ENCODE measurements at places on chromosomes 3 and 15. TPM values are rescaled to one million over a fixed set of nuclear protein-coding genes. Genes with fewer than 3 reads are reported as not detected.

CD96 gene
- polyA plus RNA-seq: 1.3 TPM

IGDCC3 gene
- polyA plus RNA-seq: 12.8 TPM

ATP10A gene
- polyA plus RNA-seq: 5.2 TPM

ST8SIA2 gene
- 6.7 TPM for polyA plus RNA-seq

LRRC57 gene
- 23.1 TPM for polyA plus RNA-seq

GPR149 gene
- polyA plus RNA-seq: not detected

CELF6 gene
- polyA plus RNA-seq: 5.2 TPM

CHRD gene
- 17.3 TPM for polyA plus RNA-seq

DVL3 gene
- polyA plus RNA-seq: 108 TPM

DNA sequence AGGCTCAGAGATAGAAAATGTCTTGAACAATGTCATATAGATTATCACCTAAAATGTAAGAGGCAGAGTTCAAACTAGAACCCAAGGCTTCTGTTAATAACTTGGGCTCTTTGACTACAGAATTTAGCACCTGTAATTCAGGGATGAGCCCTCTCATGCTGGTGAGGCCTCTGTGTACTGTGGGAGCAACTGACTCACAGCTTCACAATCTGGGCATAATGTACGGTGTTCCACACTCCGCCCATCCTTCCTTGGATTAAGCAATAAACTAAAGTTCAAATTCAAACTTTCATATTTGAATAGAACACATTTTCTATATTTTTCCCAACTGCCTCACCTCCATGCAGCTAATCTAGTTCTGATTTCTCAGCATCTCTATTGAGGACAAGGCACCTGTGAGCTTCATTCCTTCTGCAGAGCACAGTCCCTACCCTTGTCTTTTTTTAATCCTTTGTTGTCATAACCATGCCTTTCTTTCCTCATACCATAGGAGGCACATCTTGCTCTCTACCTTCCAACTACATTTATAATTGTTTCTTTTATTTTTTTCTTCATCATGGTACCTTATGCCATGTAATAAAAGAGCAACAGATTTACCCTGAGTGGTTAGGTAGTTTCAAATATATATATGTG is 392.1 kb downstream of the NLGN1 start:
- DNase-seq: no peak

DNA sequence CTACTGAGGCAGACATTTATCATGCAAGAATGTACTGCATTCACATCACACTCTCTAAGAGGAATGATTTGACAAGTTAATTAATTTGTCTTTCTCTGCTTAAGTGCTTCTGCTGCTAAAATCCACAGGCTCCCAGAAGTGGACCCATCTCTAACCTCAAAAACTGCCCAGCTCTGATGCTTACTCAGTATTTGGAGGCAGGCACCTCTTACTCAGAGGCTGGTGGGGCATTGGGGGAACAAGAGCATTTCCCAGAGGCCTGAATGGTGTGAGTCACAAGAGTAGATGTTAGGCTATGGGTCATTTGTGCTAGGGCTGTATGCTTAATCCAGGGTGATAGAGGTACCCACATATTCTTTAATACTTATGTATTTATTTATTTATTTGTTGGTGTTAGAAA is 34.4 kb upstream of the HCN4 start:
- DNase-seq: no peak

GRCh38 chr3:156674911-156675829 is 780 bp downstream of the TIPARP start:
- DNase-seq: no peak

DNA sequence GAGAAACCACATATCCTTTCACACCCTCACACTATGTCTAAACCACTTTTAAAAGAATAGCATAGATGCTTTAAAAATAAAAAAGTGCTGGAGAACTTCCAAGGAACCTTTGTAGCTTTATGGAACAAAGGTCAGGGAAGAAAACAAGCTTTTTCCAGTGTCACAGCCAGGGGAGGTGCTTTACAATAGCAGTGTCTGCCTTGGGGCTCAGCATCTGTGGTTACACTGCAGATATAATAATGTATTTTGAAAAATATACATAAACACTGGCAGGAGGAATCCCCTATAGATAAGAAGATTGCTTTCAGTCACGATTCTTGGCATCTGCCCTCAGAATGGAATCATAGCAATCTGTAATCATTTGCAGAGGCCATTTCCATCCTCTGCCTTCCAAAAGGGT is 362.4 kb upstream of the LRRC3B start:
- DNase-seq: no peak

GRCh38 chr15:88882785-88883184 is 12.6 kb downstream of the HAPLN3 start:
- no peak for DNase-seq

GRCh38 chr3:186184021-186184420 is 75.1 kb upstream of the ETV5 start:
- no peak for DNase-seq

DNA sequence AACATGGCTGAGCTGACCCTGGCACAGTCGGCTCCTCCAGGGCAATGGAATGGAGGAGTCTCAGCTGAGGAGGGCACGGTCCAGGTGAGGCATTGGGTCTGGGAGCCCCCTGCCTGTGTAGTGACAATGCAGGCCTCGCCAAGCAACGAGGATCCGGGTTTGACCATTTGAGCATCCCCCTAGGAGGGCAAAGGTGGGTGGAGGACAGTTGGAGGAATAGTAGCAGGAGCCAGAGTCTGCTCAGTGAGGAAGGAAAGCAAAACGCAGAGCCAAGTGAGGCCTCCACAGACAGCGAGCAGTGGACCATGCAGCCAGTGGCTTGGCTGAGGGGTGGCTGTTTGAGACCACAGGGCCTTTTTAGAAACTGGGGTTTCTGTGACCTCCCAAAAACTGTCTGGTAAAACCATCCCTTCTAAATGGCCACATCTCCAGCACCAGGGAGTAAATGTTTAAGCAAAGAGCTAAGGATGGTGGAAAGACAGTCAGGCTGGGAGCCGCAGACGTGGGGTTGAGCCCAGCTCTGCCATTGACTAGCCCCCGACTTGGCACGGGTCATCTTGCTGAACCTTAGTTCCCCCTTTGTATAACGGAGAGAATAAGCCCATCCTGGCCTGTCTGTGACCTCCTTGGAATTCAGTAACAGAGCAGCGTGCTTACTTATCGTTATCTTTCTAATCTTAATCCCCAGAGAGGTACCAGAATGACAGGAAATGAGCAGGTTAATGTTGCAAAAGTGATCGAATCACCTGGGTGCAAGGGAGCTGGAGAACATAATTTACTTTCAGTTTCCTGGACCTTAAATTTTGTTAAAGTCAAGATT is 46.8 kb downstream of the CMTM6 start:
- no peak for DNase-seq

- no peak for DNase-seq
Observed at GRCh38 chr3:28317438-28318022, 31.0 kb upstream of the ZCWPW2 start.

DNA sequence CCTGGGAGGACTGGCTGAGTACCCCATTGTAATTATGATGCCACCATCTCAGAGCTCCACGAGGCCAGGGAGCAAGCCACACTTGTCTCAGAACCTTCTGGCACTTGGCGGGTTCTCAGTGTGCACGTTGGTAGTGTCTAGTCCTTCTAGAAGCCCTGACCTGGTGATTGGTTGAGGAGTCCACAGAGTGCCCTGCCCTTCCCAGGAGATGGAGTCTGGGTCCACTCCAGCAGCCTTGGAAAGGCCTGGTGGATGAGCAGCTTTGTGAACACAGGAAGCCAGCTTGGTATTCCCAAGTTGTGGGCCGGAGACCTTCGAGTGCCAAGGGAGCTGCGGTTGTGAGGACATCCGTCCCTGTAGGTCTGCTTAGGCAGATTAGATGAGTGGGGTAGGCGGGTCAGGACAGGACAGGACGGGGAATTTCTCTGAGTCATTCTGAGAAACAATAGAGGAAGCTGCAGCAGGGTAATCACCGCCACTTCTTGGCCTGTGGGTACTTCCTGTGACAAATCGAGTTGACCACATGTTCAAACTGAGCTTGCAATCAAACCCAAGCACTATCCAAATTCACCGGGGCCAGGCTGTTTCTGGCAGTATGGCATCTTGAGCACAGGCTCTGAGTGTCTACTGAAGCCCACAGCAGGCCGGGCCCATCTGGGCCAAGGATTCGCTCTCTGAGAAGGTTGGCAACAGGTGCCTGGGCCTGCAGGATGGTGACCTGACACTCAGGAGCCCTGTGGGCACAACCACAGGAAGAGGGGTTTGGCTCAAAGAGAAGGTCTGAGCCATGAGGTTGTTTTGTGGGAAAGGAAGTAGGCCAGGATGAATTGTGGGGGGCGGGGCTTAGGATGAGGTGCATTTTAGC is 71.5 kb upstream of the PLXNA1 start:
- no peak for DNase-seq

DNA sequence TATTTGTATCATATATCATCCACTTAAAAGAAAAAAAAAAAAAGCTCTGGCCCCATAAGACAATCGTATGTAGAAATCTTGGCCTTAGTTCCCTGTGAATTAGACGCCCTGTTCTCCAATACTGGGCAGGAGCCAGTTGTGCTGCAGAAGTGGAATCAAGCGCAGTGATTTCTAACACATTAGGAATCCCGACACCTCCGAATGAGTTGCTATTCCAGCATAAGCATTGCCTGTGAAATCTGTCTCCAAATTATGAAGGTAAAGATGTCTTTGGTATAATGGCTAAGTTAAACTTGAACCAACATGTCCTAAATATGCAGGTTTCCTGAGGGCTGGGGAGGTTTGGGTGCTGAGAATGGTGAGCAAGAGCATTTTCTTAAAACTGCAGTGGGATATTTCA is 199.4 kb upstream of the ARRDC4 start:
- no peak for DNase-seq

DNA sequence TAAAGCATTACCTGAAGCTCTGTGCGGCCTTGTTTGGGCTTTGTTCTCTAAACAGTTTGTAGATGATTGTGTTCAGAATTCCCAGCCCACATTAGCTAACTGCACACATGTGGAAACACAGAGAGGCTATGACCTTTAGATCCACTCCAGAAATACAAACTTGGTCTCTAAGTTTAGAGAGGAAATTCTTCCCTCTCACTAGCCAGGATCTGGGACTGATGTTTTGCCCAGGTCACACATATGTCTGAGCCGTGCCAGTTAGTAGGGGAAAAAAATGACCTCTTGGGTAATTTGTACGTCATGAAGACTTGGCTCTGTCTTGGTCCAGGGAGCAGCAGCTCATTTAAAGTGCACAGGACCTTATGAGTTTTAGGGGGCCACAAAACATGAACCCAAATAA is 223.1 kb downstream of the RBMS3 start:
- no peak for DNase-seq

GRCh38 chr15:86877171-86877631 is 797.5 kb downstream of the AGBL1 start:
- DNase-seq: no peak

DNA sequence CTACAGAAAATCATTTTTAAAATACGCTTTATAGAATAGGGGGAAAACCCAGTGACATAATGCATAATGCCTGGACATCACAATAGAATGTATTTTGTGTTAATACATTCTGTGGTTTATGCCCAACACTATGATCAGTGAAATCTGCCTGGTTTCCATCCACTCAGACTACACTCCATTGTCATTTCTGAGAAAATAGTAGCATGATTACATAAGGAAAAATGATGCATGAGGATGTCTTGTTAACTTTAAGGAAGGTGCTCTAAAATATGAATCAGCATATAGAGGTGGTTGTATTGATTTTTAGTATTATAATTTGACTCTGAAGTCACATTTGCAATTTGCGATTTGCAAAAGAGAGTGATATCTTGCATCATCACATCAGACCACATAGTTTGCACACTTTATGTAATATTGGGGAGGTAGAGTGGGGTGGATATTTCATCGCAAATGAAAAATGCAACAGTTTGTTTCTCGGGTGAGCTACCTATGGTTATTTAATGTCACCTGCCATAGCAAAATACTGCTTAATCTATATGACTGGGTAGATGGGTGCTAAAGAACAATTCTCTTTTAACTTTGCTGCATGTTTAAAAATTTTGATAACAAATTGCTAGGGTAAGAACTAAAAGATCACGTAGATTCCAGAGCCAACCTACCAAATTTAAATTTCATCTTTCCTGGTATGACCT is 403.9 kb downstream of the IL5RA start:
- no peak for DNase-seq

- no peak for DNase-seq
Observed at GRCh38 chr3:119222391-119222790, 18.3 kb downstream of the B4GALT4 start.

GRCh38 chr15:80161468-80162016 is 8.7 kb downstream of the FAH start:
- DNase-seq: no peak

DNA sequence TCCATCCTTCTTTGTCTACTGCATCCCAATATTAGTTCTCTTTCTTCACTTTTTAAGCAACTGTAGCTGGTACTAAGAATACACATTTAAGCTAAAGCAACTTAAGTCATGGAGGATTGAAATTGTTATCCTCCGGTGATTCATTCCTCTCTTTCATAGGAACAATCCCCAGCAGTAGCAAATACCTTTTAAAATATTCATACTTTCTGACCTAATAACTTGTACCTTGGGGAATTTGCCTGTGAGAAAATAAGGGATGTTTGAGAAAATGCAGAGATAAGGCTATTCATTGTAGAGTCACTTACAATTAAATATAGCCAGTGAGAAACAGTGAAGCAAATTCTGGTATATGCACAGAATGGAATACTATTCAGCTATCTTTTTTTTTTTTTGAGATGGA is 66.0 kb downstream of the VPS13C start:
- DNase-seq: no peak

GRCh38 chr3:130342821-130343661 is 2.4 kb upstream of the COL6A5 start:
- DNase-seq: no peak

DNA sequence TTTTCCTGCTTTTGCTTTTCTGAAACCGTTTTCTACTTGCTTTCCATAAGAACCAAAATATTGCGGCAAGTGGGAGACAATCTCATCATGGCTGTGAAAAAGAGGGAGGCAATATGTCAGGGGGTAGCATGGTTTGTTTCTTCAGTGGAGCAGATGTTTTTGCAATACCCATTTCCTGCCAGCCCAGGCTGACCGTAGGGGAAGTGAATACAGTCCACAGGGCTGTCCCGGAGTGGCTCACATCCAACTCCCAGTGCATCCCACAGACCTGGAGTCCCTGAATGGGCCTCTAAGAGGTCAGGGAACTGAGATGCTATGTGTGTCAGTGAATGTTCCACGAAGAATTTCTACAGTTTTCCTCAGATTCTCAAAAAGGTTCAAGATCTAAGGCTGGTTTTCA is 69.6 kb downstream of the EPHB1 start:
- no peak for DNase-seq
